ENCODE measurements at places on chromosomes 7 and 10.

DNA sequence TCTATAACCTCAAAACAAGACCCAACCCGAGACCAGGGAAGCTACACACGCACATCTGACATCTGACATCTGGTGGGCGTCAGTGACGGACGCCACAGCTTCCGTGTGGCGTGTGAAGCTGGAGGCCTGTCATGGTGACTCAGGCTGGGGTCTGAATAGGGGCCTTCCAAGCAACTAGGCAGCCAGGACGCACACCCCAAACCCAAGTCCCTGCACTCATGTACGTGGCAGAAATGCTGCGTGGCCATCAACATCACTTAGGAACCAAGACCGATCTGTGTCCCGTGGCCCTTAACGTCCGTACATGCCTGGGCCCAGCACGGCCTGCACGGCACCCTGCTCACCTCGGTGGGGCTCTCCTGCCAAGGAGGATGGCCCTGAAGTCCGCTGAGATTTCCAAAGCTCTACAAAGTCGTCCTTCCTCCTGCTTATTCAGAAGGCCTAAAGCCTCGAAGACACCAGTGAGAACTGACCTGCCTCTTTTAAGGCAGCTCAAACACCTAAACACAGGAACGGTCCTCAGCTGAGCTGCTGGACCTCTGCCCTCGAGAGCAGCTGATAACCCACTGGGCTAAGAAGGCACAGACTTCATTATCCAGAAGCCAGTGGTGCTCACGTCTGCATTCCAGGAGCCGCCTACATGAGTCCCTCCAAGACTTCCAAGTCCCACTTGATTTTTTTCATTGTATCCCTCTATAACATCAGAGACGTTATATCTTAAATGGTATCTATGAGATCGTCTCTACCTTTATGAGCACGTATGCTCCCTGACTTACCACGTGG, 82.5 kb downstream of the DIP2C start:
- no peak for DNase-seq

DNA sequence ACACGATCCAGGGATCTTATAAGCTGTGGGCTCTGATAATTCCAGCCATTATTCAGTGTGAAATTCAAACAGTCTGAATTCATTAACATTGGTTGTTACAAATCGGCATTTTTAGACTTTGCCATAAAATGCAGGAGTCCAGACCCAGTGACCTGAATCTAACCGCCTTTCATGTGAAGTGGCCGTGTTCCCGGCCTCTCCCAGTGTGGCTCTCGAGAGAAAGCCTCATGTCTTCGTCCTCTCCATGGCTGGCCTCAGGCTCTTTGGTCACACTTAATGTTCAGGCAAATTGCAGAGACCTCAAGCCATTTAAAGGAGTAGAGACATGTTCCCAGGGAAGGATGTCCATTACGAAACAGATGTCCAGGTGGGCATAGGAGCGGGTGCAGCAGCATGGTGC, 59.3 kb downstream of the CTBP2 start:
- DNase-seq = no peak

DNA sequence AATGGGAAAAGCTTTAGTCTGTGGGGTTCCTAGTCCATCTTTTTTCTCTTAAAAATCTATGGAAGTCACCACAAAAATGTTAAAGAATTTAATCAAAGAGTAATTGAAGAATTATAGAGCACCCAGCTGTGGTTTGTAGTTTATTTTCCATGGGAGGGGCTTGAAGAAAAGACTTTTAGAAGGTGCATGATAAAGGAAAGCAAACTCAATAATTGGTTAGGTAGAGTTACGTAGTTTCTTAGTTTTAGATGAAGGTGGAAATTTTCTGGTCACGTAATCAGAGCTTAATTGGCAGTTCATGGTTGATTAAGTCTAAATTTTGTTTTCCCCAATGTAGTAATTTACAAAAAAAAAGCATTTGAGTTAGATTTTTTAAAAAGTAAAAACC, 724 bp downstream of the ZNF107 start:
- no peak for DNase-seq

GRCh38 chr10:110137142-110137545, 70.3 kb upstream of the MXI1 start:
- peak; percentile 82 for DNase-seq

DNA sequence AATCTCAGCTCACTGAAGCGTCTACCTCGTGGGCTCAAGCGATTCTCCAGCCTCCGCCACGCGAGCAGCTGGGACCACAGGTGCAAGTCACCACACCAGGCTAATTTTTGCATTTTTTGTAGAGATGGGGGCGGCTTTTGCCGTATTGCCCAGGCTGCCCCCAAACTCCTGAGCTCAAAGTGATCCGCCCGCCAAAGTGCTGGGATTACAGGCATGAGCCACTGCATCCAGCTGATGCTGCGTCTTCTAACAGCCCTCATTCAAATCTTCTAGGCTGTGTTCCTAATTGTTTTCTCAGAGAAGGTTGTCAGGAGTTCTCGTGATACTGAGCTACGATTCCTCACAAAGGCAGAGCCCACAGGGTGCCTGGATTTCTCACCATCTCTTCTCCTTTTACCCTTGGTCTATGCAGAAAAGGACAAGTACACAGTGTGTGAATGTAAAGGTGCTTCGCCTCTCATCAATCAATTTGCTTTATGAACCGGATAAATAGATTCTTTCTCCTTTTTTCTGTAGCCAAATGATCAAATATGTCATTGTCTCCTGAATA, 247.3 kb upstream of the PTN start:
- no peak for DNase-seq

DNA sequence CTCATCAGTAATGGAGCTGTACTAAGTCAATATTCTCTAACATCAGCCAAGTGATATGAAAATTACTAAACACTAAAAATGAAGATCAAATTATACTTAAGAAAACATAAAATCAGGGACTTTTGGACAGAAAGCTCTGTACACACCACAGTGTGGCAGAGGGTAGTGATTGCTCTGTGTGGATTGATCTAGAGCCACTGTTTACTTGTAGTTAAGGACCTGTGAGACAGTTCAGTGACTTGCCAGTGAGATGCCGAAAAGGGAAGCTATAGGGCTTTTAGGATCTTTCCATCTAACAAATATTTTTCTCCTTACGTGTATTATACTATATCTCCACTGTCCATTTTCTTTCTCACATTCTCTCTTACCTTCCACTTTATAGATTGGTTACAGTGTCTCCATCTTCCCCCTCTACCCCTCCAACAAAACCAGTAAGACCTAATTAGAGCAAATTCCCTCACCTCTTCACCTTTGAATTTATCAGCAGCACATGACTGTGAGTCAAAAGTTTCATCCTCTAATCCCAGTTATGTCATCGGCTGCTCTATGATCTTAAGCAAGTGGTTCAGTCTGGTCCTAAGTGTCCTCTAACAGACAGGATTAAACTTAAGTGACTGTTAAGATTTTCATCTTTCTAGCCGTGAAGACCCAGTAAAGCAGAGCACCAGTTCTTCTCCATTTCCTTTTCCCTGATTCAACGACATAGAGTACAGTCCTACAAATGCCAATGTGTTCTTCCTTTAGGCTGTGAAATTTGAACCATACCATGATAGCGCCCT, 6.9 kb downstream of the PIK3CG start:
- no peak for DNase-seq

DNA sequence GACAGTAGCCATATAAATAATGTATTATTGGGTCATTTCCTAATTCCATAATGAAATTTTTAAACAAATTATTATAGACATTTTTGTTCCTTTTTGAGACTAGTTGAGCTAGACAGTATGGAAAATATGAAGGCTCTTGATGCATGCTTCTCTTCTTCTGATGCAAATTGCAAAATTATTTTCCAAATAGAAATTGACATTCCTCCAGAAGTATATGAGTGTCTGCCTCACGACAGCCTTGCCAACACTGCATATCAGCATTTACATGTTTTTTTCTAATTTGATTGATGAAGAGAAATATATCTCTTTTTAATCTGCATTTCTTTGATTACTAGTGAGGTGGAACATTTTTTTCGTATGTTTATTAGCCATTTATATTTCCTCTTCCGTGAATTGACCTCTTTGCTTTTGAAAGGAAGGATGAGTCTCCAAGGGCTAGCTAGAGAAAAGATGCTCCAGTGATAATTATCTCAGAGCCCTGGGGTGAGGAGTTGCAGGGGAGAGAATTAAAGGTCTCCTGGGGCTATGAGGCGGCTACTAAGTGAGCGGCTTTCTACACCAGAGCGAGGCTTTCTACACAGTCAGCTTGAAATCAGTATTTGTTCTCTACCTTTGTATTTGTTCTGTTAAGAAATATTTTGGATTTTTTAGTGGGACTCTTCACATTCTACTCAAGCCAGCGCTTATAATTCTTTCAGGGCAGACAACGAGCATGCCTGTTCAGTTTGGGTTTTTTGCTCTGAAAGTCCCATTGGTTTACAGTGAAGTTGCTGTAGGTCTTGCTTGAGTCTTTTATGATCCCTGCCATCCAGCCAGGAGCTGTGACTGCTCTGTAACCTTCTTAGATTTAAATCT, 712.2 kb upstream of the GALNT17 start:
- no peak for DNase-seq

GRCh38 chr7:23293500-23294073, 5.6 kb upstream of the MALSU1 start:
- DNase-seq = no peak

DNA sequence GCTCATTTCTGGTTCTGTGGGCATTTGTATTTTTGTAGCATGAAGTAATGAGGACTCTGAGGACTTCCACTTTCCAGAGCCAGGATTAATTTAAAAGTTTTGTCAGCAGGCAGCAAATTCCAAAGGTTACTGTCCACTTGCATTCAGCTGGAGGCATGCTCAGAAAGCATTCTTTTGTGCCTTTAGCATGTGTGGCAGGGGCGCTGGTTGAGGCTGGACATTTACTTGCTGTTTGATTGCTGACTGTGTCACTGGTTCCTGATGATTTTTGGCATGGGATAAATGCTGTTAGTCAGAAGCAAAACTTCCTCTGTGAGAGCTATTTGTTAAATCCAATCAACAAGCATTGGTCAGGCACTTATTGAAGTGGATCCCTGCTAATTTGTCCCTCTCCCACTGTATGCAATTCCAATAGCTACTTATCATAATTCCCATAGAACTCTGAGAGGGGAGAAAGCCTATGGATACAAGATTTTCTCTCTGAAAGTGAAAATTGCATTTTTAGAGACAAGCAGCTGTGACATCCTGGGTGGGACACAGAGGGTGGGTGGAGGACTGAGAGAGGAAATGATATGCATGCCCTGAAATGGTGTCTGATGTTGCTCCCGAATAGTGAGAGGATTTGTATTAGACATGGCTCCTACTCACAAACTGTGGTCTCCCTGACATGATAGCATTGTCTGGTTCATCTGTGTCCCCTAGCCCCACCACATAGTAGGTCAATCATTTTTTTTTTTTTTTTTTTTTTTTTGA, 161.2 kb upstream of the WDR11 start:
- DNase-seq = no peak

GRCh38 chr10:69044546-69044945, 43.4 kb upstream of the SRGN start:
- no peak for DNase-seq

- no peak for DNase-seq
Measured at GRCh38 chr7:40047661-40048060, 86.8 kb downstream of the MPLKIP start.

GRCh38 chr10:78717200-78717599, 351.6 kb upstream of the ZMIZ1 start:
- DNase-seq = no peak

DNA sequence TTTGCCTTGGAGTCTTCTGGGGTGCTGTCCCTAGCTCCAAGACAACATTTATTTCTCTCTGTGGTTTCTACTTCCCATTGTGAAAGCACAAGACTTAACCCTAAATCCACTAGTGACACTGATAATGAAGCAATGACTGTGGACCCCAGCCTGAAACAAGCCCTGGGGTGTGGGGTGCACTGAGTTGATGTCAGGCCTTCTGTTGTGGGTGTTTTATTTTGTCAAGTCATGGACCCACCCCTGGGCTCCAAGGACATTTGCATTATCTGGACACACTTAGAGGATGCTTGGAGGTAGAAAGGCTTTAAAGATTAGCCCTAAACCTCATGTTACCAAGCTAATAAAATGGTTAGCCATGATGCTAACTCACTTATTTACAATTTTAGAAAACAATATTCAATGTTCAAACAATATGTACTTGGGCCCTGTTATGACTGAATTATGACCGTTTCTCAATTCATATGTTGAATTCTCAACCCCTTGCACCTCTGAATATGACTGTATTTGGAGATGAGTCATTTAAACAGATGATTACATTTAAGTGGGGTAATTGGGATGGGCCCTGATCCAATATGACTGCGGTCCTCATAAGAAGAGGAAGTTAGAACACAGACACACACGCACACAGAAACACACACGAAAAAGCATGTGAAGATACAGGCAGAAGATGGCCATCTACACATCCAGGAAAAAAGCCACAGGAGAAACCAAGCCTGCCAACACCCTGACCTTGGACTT, 137.2 kb upstream of the IGFBP3 start:
- no peak for DNase-seq

DNA sequence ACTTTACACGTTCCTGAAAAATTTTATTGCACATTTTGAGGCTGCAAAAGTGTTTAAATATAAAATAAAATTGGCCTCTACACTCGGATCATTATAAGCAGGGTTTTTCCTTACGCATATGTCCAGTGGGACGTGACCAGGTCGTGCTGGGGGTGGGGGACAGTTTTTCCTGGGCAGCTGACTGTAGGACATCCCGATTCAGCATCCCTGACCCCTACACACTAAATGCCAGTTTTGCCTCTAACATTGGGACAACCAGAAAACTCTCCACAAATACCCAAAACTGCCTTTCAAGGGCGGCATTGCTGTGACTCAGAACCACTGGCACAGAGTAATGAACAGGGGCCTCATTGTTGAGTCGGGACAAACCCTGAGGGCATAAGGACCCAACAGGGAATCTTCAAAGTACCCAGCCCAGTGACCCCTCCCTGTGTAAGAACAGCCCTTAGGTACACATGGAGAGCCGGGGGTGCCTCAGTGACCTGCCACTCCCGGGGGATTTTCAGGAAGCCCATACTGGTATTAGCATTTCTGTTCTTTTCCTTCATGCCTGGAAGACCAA, 170.6 kb downstream of the ARHGAP21 start:
- DNase-seq = no peak

Measured in erythroblast (primary cell).